ENCODE measurements at places on chromosomes 3 and 15.

GRCh38 chr15:74470631-74471395 lies 9.9 kb upstream of the UBL7 start:
- DNase-seq = no peak

DNA sequence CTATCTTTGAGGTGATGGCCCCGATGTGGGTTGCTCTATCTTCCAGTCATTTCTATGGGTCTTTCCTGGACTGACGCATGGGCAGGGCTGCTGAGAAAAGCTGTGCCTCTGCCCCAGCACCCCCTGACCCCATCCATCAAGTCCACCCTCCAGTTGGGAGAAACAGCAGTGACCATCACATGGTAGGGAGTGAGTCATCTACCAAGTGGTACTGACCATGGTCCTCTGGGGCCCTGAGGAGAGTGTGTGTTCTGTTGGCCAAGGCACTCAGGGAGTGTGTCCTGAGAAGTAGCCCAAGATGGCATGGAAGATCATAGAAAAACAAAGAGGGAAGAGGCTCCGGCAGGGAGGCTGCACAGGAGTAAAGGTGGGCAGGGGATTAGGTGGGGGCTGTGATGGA lies 1.6 kb upstream of the DNAH1 start:
- DNase-seq = no peak

GRCh38 chr3:149442851-149443544 lies 31.5 kb upstream of the TM4SF4 start:
- no peak for DNase-seq

- no peak for DNase-seq
These were observed 60.4 kb downstream of the LYZL4 start for GRCh38 chr3:42349765-42350594.

DNA sequence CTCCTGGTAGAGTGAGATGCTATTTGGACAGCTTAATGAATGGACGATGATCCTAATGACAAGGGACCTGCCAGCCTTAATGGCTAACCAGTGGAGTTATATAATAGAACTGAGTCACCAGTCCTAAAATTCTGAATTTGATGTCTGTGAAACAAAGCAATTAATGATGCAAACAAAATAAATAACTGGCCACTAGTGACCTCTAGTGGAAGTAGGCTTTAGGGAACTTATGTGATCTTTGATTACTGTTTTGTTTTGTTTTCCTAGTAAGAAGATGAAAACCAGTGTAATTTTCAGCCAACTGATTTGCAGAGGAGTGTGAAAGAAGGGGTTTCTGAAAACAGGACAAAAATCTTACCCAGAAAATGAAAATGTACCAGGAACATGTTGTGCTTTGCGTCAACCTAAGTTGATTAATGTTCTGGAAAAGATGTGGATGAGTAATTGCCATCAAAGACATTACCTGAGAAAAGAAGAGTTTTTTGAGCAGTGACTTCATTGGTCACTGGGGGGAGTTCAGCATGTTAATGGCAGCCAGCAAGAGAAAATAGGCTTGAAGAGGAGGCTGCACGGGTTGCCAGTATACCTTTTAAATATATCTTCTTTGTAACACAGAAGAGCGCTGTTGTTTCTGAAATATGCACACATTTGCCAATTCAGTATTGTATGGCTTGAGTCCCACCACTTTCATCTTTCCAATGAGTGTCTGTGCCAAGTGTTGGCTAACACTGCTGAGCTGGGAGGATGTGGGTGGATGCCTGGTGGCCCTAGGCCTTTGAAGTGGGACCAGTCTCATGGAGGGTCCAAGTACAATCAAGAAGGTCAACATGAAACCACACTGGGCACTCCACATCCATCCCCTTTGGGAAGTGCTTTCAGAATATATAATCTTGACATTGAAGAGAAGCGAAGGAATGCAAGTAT lies 9.3 kb downstream of the VEPH1 start:
- DNase-seq = no peak

DNA sequence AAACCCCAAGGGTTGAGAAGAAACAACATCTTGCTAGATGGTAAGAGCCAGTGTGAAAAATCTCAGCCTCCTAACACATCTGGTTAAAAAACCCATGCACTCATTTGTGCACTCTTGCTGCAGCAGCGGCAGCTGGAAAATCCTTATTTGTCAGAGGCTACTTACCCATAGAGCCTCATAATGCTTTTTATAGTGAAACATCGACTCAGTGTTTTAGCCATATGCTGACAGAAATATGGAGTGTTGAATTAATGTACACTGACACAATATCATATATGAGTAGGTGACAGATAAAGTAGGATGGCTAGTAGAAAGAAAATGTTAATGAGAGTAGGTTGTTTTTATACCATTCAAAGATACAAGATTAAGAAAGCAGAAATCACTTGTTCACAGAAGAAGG lies 13.0 kb downstream of the SLC9A9 start:
- no peak for DNase-seq

GRCh38 chr15:35736150-35736549 lies 190.2 kb upstream of the DPH6 start:
- DNase-seq = no peak

DNA sequence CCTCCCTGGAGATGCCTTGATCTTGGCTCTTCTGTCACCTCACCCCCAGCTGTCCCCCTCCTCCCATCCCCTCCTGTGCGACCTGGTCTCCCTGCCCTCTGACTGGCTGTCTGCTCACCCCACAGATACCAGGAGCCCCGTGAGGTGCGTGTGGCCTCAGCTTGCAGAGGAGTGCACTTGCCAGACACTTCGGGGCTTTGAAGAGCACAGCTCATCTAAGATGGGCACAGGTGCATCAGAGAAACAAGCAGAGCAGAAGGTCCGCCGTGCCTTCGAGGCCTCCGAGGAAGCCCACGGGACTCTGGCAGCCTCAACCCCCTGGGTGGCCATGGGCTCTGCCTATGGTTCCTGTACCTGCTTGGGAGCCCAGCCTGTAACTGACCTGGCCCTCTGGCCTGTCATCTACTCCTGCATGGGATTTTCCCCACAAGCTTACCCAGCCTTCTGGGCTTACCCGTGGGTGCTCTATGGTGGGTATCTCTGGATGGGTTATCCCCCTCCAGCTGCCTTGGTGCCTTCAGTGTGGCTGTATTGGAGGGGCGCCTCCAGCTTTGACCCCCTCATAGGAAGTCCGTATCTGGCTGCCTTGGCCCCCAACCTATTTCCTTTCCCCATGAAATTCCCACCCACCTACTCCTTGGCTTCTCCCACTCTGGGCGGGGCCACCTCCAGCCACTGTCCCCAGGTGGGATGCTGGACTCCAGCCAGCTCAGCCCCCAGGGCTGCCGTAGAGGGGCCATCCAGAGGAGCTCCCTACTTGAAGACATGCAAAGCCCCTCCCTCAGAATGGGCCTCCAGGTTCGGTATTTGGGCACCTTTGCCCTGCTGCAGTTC lies 3.8 kb downstream of the PRR23E start:
- DNase-seq = no peak

GRCh38 chr3:150868282-150868681 lies 37.0 kb downstream of the MINDY4B start:
- DNase-seq = no peak

GRCh38 chr3:134079111-134079547 lies 49.4 kb upstream of the SLCO2A1 start:
- DNase-seq = no peak

DNA sequence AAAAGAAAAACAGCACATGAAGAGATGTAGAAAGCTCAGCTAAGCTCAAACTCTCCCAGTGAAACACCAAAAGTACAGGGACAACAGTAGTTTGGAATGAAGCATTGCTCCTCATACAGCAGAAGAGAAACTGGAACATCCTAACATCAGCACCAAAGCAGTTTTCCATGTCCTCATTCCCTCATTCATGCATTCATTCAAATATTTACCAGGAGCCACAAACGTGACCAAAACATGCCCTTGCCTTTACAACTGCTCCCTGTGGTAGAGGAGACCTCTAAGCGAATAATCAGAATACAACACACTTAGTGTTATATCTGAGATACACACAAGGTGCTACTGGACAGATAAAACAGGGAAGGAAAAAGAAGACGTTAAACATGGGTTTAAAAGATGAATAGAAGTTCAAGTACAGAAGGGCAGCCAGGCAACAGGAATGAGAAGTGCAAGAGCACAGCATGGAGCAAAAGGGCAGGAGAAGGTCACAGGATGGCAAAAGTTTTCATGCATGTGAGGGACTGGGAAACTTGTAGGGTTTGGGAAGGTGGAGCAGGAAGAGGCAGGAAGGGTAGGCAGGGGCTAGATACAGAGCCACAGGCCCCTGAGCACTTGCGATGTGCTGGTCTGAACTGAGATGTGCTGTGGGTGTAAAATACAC lies 58.5 kb upstream of the LMCD1 start:
- DNase-seq = no peak

All from AG04450 (cell line).